ENCODE measurements at places on chromosomes 4 and X. TPM values are rescaled to one million over a fixed set of nuclear protein-coding genes. Genes with fewer than 3 reads are reported as not detected.

DNA sequence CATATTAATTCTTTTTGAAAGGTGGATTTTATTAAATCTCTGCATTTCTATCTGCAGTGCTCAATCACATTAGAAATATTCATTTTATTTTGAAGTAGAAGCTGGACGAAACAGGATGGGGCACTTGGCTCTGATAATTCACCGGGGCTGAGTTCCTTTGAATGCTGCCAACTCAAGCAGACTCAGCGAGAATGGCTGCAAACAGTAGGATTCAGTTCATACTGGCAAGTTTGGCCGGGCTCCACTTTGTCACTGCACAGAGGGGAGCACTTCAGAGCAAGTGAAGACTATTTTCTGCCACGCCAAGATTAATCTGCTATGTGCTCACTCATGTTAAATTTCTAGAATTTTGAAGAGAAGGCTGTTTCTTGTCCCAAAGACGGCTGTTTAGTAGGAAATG, 30.7 kb upstream of the KLHL8 start:
- no peak for DNase-seq

DNA sequence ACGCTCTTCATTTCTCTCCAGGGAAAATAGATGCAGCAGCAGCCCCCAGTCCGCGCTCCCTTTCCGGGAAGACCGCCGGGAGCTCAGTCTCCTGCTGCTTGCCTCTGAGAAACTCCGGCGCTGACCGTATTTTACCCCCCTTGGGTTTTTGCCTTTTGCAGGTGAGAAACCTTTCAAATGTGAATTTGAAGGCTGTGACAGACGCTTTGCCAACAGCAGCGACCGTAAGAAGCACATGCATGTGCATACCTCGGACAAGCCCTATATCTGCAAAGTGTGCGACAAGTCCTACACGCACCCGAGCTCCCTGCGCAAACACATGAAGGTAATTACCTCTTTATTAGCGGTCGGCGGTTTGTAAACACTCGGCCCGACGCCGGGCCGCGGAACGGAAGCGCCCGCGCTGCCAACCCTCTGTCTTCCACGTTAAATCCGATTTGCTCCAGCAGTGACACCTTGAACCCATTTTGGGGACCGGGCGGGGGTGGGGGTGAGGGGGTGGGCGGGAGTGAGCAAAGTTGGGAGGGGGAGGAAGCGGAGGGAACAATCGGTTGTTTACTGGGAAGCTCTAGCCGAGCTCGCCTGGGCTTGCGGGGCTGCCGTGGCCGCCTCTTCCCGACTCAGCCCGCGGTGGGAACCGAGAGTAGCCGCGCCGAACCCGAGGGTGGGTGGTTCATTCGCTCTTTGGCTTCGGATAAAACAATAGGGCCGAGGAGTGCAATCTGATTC, 3.0 kb downstream of the ZIC3 start:
- no peak for DNase-seq

DNA sequence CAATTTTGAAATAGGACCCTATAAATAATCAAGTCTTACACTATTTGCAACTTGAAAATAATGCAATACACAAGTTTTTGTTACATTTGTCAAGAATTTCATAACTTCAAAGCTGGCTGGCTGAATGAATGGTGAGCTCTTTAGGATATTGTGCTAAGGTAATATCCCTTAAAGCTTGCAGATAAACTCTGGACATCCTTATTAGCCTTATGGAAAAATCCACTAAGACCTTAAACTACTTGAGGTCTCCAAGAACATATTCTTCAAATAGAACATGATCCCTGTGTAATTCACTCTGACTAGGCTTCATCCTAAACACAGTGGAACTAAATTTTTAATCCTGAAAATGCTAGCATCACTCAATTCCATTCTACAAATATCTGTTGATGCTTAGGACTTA, 199.3 kb downstream of the PACRGL start:
- DNase-seq = no peak

GRCh38 chr4:47485047-47485692, at the start of gene ATP10D:
Gene ATP10D (plus strand): TSS chr4:47485275. CDS start chr4:47512541, 27,266 bp downstream.
- DNase-seq = peak; percentile 81

GRCh38 chr4:112664611-112665010, 27.7 kb downstream of the LARP7 start:
- DNase-seq = peak; percentile 17

DNA sequence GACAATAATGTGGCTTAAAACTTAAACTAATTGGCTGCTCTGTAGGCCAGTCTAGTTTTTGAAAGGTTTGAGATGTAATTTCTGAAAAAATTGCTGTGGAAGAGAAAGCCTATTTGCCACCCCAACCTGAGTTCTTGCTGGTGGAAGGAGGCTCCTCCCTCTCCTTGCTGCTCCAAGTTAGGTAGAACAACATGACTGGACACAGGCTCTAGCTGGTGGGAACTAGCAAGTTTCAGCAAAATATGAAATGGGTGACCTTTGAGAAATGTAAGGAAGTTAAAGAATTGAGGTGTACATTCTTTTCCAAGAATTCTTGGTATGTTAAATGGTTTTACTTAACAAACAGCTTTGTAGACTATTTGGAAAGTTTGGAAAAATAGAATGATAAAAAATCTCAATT, 8.0 kb downstream of the RPL34 start:
- peak; percentile 14 for DNase-seq

- no peak for DNase-seq
Measured at GRCh38 chr4:162839814-162840213, 326.9 kb downstream of the NAF1 start.

GRCh38 chr4:63556332-63556731, 852.9 kb downstream of the TECRL start:
- DNase-seq = no peak

DNA sequence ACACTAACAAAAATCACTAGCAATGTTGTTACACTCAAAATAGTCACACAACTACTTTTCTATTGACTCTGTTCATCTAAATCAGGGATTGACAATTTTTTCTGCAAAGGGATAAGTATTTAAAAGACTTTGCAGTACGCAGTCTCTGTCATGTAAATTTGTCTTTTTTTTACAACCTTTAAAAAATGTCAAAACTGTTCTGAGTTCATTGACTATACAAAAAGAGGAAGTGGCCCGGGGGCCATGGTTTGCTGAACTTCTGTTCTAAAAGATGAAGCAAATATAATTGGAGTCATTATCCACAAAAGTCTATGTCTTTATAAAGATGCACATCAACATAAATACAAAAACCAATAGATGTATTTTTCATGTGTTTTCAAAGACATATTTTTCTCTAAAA, 1310.3 kb downstream of the RPA4 start:
- no peak for DNase-seq

- DNase-seq = no peak
Measured at GRCh38 chrX:13520936-13521335, 48.5 kb upstream of the EGFL6 start.

GRCh38 chr4:119510395-119511149, 118.0 kb downstream of the PDE5A start:
- DNase-seq = no peak

DNA sequence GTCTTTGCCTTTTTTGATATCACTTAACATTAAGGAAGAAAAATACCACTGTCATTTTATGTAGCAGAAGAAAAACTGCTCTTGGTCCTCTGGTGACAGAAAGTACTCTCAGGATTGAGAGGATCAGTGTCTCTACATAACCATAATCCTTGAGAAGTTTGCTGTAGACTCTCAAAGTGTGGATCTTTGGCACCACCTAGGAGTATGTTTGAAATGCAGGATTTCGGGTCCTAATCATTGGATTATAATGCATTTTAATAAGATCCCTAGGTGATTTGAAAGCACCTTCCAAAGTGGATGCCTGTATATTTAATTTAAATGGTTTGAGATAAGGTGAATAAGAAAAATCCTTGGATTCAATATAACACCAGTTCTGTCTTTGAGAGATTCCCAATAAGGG, 23.2 kb downstream of the MOB1B start:
- DNase-seq = no peak

GRCh38 chr4:155705664-155706063, 39.0 kb downstream of the GUCY1A1 start:
- peak; percentile 96 for DNase-seq

GRCh38 chr4:105280338-105281123, 133.9 kb downstream of the TET2 start:
- peak; percentile 72 for DNase-seq

- DNase-seq = peak; percentile 38
Measured at GRCh38 chrX:20527558-20528011, 260.9 kb upstream of the RPS6KA3 start.

- DNase-seq = no peak
Measured at GRCh38 chr4:8688041-8688907, 95.7 kb downstream of the CPZ start.

- DNase-seq = peak; percentile 12
Measured at GRCh38 chrX:155864655-155865054, 16.5 kb upstream of the VAMP7 start.

- DNase-seq = no peak
Measured at GRCh38 chrX:22039541-22039940, 7.4 kb downstream of the PHEX start.

DNA sequence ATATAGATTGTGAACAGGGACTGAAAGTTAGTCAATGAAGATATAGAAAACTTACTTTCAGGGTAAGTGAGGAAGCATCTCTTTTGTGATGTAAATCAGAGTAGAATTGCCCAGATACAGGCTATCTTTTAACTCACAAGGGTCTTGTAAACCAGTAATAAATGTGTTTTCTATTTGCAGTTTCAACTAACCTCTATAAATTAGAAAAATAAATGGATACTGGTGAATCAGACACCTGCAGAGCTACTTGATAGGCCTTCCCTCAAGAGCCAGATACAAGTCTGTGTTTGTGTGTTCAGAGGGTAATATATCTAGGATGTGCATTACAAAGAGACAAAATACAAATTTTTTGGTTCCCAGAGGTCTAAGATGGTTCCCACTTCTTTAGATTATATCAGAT, 82.9 kb downstream of the DCLK2 start:
- DNase-seq = no peak

- peak; percentile 48 for DNase-seq
Measured at GRCh38 chr4:5051278-5052203, at the start of gene STK32B. Gene STK32B (plus strand): TSS chr4:5051480.

DNA sequence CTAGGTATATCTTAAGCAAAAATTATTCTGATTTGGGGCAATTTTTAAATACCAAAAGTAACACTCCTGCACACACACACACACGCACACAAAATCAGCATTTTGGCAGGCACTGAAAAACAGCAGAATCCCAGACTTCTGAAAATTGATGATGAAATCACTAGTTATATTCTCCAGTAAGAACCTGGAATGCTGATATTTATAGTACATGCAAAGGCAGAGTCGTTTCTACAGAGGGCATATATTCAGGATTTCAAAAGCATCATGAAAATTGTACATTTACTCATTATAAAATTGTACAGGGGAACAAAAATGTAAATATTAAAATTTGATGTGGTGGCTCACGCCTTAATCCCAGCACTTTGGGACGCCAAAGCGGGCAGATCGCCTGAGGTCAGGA, 352.5 kb upstream of the PITX2 start:
- no peak for DNase-seq

GRCh38 chr4:114282937-114283336, 303.5 kb upstream of the ARSJ start:
- no peak for DNase-seq

DNA sequence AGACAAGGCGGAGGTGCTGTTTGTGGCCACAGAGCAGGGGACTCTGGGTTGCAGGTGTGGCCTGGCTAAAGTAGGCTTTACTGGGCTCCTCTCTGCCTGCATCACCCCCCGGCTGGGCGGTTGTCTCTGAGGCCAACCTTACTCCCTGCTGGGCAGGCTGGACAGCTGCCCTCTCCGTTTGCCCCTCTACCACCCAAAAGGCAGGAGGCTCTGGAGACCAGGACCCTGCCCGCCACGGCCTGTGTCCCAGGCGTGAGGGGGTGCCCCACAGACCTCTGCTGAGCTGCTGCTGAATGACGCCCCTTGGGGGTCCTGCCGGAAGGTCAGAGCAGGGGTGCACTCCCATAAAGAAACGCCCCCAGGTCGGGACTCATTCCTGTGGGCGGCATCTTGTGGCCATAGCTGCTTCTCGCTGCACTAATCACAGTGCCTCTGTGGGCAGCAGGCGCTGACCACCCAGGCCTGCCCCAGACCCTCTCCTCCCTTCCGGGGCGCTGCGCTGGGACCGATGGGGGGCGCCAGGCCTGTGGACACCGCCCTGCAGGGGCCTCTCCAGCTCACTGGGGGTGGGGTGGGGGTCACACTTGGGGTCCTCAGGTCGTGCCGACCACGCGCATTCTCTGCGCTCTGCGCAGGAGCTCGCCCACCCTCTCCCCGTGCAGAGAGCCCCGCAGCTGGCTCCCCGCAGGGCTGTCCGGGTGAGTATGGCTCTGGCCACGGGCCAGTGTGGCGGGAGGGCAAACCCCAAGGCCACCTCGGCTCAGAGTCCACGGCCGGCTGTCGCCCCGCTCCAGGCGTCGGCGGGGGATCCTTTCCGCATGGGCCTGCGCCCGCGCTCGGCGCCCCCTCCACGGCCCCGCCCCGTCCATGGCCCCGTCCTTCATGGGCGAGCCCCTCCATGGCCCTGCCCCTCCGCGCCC, 920 bp downstream of the HTT-AS start:
- no peak for DNase-seq

- DNase-seq = peak; percentile 96
Measured at GRCh38 chr4:110087070-110087708, 111.2 kb downstream of the ELOVL6 start.

- peak; percentile 43 for DNase-seq
Measured at GRCh38 chr4:147108409-147108808, 162.7 kb upstream of the TTC29 start.

- DNase-seq = peak; percentile 48
Measured at GRCh38 chrX:42694260-42694815, 83.6 kb downstream of the PPP1R2C start.

DNA sequence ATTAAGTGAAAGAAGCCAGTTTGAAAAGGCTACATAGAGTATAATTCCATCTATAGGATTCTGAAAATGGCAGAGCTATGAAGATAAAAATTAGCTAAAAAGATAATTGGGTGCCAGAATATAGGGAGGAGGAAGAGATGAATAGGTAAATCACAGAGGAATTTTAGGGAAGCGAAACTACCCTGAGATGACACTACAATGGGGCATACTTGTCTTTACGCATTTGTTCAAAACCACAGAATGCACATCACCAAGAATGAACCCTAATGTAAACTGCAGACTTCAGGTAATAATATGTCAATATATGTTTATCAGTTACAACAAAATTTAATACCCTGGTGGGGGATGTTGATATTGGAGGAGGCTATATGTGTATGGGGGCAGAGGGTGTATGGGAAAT, 1342.9 kb downstream of the ADGRL3 start:
- no peak for DNase-seq

- no peak for DNase-seq
Measured at GRCh38 chr4:6779667-6780565, 2.6 kb upstream of the KIAA0232 start.

DNA sequence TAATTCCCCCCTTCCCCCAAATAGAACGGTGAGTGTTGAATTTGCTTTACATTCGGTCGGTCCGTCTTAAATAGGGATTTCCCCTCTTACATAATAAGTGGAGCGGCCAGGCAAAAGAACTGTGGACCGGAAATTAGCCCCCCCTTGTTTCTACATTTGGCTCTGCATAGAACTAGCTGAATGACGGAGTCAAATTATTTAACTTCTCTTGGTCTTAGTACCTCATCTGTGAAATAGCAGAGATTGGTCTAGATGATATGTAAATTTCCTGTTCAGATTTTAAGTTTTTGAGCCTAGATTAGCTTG, 1.3 kb downstream of the SPATA18 start:
- no peak for DNase-seq

Gene NUDT11
- total RNA-seq = 3.3 TPM

Gene ITIH6
- total RNA-seq = not detected

Gene ADRA2C
- 0.87 TPM for total RNA-seq

Gene TMEM31
- not detected for total RNA-seq

Gene GRXCR1
- total RNA-seq = not detected

Gene ADAM29
- total RNA-seq = not detected

Gene STOX2
- 4.5 TPM for total RNA-seq

Gene PFKFB1
- total RNA-seq = 0.69 TPM

Gene DMRTC1B
- 0.20 TPM for total RNA-seq

Measured in renal cortical epithelial cell (primary cell).